Right forelimb (tissue), 1 donor: ENCODE measurements at places on chromosomes 3 and 15.

GRCh38 chr3:42247576-42248027 lies 18.4 kb downstream of the CCK start:
- DNase-seq, result peak; percentile 72

- no peak for DNase-seq
Measured at GRCh38 chr3:54822206-54822605, 105.7 kb downstream of the LRTM1 start.

GRCh38 chr3:73419942-73420341 lies 204.8 kb downstream of the PDZRN3 start:
- no peak for DNase-seq

GRCh38 chr3:65788461-65788860 lies 250.3 kb downstream of the MAGI1 start:
- DNase-seq, result no peak

GRCh38 chr3:64150623-64151207 lies 74.6 kb downstream of the PRICKLE2 start:
- peak; percentile 81 for DNase-seq
